T-helper 1 cell (primary cell): ENCODE measurements at places on chromosomes 1 and 21.

- DNase-seq: no peak
Observed at GRCh38 chr1:3321559-3322449, 132.7 kb upstream of the ARHGEF16 start.

GRCh38 chr1:96060621-96061020 is 661.0 kb upstream of the PTBP2 start:
- no peak for DNase-seq

GRCh38 chr1:156149374-156150332 is 3.7 kb upstream of the SEMA4A start:
- DNase-seq: no peak

DNA sequence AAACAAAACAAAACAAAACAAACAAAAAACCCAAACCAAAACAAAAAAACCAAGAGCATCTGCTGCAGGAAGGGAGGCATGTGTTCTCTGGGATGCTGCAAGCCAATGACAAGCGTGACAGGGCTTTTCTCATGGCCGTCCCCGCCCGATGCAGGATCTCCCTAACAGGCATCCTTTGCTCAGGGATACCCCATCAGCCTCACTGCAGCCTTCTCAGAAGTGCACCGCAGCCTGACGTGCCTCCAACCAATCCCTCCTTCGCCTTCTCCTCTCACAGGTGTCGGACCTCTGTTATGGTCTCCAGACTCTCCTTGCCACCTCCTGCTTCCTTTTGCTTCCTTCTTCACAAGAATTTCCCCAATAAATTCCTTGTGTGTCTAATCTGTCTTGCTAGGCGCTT is 147.2 kb downstream of the PCP4 start:
- DNase-seq: no peak

DNA sequence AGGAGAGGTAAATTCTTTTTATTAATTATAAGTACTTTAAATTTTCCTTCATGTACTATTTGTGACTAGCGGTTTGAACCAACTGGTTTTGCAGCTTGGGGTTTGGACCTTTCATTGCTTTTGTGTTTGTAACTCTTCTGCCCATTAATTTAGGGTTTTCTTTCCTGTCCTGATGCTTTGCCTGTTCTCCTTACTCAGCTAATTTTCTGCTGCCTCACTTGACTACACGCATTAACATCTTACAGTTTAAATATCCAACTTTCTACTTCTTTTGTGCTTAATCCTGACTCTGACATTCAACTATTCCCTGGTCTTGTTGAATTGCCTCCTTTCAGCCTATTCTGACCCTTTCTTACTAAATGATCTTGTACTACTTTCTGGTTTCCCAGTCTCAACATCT is 135.6 kb downstream of the PTPRC start:
- no peak for DNase-seq

- no peak for DNase-seq
Observed at GRCh38 chr1:203479646-203480045, 4.0 kb downstream of the PRELP start.

DNA sequence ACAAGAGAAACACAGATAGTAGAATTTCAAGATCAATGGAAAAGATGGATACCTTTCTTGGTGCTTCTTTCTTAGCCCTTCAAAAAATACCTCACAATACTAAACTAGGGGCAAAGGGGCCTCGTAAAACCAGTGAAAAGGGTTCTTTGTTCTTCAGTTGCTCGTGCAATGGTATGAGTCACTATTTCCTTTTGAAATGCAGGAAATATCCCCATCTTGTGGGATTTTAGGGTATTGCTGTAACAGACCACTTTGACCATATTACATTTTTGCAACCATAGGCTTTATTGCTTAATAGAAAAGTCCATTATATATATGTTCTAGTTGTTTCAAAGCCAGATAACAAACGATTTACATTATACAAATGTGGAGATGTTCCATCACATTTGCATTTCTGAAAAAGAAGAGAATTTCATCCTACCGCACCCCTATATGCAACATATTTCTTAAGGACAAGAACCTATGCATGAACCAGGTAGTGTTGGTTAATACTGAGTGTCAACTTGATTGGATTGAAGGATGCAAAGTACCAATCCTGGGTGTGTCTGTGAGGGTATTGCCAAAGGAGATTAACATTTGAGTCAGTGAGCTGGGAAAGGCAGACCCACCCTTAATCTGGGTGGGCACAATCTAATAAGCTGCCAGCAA is 88.6 kb upstream of the PKN2 start:
- no peak for DNase-seq

- no peak for DNase-seq
Observed at GRCh38 chr1:119713749-119714456, 2.2 kb downstream of the PHGDH start.

DNA sequence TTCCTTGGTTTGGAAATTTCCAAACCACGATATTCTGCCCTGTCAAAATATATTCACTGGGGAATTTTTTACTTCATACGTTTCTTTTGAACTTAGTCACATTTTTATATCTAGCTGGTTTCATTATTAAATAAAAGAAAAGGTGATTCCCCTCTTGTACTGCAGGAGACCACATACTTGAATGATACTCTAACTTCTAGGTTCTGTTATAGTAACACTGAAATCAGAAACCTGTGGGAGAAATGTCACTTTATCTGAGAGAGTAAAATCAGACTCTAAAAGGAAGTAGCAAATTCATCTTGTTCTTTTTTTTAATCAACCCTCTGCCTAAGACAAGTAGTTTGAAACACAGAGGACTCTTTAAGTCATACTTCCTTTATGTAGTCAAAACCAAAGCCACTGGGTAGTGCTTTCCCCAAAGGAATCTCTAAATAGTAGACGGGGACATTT is 34.4 kb downstream of the MRPL39 start:
- DNase-seq: no peak

- no peak for DNase-seq
Observed at GRCh38 chr1:182625719-182626504, 21.7 kb upstream of the RGS16 start.

- DNase-seq: no peak
Observed at GRCh38 chr1:56938646-56939045, 27.2 kb downstream of the C8B start.

GRCh38 chr1:180247580-180247979 is 17.5 kb downstream of the LHX4 start:
- DNase-seq: no peak

DNA sequence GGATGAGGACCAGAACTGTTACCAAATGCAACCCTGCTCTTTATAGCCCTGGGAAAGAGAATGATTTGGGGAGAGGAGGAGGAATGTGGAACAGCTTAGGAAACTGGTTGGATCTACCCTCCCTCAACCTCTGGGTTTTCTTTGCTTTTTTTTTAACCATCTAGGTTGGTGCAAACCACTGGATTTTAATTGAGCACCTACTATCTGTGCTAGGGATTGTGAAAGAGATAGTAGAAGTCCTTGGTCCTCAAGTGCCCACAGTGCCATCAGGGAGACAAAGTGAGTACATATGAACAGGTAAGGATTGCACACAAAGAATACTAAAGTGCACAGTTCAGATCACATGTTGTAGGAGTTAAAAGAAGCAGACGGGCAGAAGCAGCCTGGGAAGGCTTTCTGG is 4.7 kb downstream of the TAGLN2 start:
- DNase-seq: no peak

- no peak for DNase-seq
Observed at GRCh38 chr1:72837781-72838180, 555.4 kb upstream of the NEGR1 start.

DNA sequence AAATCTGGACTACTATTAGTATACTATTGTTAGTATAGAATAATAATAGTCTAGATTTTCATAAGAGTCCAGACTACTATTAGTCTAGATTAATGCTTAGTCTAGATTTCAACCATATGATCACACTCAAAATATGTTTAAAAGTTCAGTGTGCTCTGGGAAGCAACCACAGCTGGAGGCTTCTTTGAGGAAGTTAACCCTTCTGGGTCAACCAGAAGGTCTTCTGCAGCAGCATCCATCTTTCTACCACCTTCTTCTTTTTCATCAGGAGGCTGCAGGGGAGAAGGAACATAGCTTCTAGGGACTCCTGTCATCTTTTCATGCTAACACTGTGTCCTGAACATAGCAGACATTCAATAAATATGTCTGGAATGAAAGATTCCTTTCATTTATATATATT is 51.2 kb upstream of the DNAJC6 start:
- DNase-seq: no peak

GRCh38 chr1:23526329-23527041 is 4.5 kb downstream of the E2F2 start:
- no peak for DNase-seq

DNA sequence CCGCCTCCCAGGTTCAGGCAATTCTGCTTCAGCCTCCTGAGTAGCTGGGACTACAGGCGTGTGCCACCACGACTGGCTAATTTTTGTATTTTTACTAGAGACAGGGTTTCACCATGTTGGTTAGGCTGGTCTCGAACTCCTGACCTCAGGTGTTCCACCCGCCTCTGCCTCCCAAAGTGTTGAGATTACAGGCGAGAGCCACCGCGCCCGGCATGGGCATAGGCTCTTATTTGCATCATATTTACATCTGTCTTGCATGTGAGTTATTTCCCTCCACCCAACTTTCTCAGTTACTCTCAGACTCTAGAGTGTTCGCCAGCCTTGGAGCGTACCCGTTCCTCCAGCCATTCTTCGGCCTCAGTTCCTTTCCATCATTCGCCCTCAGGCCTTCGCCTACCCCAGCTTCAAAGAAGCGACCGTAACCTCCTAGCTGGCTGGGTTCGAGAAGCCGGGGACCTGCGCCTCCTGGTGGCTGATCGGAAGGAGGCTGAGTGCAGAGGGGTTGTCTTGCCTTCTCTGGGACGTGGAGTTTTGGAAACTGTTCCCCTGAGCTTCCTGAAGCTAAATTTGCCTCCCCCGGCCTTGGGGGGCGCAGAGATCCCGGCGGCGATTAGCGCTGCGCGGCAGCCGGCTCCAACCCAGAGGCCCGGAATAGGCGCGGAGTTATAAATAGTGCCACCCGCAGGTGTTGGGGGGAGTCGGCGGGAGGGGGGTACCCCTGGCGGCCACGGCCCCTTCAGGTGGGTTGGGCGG is 3.6 kb upstream of the ZBTB7B start:
- peak; percentile 53 for DNase-seq

DNA sequence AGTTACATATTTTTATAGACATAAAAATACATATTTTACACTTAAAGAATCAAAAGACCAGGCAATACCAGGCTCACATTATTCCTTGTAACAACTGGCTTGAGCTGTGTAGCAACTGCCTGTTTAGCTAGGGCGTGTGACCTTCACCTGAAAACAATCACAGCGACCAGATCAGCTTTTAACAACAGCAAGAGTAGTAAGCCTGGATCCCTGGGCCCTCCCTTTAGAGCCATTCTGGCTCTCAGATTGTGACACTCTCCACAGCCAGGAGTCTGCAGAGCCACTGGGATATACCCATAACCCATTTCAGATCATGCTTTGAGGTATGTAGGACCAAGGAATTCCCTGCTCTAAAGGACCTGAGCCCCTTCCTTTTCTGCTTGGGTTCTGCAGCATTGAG is 29.4 kb upstream of the GNG4 start:
- DNase-seq: no peak

- no peak for DNase-seq
Observed at GRCh38 chr1:37472994-37473393, 1.4 kb upstream of the ZC3H12A start.

DNA sequence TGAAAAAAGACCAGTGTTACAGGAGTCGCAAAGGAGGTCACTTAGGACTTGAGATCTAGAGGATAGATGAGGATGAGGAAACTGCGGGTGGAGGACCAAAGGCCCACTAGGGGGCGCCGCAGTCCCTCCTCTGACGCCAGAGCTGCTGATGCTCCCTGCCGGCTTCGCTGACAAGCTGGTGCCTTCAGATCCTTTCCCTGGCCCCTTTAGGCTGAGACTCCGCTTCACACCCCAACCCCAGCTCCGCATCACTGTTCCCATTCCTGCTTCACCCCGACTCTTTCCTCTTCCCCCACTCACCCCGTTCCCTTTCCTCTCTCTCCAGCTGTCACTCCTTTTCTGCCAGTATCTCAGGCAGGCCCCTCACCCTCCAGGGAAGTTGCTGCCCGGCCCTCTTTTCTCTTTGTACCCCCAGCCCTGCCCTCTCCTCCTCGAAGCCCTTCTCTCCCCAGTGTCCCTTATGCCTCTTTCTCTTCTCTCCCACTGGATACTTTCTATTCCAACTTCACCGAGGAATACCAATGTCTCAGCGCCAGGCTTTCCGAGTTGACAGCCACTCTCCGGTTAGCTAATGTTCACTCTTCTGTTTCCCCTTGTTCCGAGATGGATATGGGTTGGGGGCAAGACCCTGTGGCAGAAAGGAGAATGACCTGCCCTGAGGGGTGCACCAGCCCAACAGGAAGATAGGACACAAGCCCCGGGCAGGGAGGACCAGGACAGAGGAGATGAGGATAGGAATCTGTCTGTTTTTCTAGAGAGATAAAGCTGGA is 4.5 kb downstream of the KCNJ9 start:
- DNase-seq: peak; percentile 71

GRCh38 chr1:25245809-25246599 is 1.2 kb downstream of the RSRP1 start:
- no peak for DNase-seq

- peak; percentile 50 for DNase-seq
Observed at GRCh38 chr1:1212780-1213344, 1.1 kb downstream of the TNFRSF4 start.

DNA sequence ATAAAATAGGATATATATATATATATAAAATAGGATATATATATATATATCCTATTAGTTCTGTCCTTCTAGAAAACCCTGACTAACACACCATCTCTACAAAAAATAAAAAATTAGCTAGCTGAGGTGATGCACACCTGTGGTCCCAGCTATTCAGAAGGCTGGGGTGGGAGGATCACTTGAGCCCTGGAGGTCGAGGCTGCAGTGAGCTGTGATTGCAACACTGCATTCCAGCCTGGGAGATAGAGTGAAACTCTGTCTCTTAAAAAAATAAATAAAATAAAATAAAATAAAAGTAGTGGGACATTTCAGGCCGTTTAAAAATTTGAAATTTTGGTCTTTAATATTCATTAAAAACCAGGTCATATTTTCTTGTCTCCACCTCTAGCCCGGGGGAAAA is 4.2 kb upstream of the RRP1 start:
- DNase-seq: no peak

DNA sequence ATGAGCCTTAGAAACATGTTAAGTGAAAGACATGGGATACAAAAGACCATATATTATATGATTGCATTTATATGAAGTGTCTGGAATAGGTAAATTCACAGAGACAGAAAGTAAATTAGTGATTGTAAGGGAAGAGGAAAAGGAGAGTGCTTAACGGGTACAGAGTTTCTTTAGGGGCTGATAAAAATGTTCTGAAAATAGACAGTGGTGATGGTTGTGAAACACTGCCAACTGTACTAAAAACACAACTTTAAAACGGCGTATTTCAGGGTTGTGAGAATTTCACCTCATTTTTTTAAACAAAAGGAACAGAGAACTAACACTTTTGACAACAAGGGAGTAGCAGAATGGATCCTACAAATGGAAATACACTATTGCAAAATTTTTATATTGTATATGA is 13.4 kb downstream of the COP1 start:
- DNase-seq: no peak

GRCh38 chr1:204494281-204495077 is at the start of gene PIK3C2B:
Gene PIK3C2B (minus strand): TSS chr1:204494805. CDS start chr1:204469802, 25,003 bp downstream.
- peak; percentile 46 for DNase-seq

DNA sequence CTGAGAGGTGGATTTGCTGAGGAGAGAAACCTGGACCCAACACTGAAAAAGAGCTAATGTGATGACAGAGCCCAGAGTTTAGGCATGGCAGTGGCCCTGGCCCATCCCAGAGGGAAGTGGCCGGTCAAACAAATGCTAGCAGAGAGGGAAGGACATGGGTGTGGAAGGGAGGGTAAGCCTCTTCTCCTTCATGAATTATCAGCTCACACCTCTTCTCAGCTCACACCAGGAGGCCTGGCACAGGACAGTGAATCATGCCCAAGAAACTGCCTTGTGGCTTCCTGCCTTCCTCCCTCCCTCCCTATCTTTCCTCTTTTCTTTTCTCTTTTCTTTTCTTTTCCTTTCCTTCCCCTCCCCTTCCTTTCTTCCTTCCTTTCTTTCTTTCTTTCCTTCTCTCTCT is 1.3 kb upstream of the SPRR3 start:
- no peak for DNase-seq
